CD8-positive, alpha-beta memory T cell (primary cell): ENCODE measurements at places on chromosomes 2 and 18. TPM values are rescaled to one million over a fixed set of nuclear protein-coding genes. Genes with fewer than 3 reads are reported as not detected.

BCL11A gene
- 0.15 TPM for total RNA-seq

FSHR gene
- total RNA-seq: not detected

ZNF24 gene
- total RNA-seq: 52.1 TPM

KLHL41 gene
- total RNA-seq: 0.22 TPM

FASTKD1 gene
- total RNA-seq: 55.7 TPM

DNA sequence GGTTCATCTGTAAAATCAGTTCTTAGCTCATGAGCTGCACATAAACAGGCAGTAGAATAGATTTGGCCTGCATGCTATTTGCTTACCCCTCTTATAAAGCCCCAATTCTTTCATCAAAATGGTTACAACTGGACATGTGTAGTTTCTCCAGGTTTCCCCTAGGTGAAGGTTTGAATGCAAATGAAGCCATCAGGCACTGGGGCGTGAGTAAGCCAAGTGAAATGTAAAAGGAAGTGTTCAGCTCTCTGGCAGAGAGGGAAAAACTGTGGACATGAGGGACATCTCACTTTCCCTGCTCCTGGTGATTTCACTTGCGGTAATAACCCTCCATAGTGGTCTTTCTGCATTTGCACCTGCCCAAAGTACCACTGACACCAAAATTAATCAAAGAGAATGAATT lies 1402.3 kb upstream of the LRRTM1 start:
- DNase-seq: no peak

GRCh38 chr2:160375037-160375436 lies 118.6 kb downstream of the RBMS1 start:
- no peak for DNase-seq

- no peak for DNase-seq
Observed at GRCh38 chr2:231411237-231411636, 15.7 kb downstream of the B3GNT7 start.

DNA sequence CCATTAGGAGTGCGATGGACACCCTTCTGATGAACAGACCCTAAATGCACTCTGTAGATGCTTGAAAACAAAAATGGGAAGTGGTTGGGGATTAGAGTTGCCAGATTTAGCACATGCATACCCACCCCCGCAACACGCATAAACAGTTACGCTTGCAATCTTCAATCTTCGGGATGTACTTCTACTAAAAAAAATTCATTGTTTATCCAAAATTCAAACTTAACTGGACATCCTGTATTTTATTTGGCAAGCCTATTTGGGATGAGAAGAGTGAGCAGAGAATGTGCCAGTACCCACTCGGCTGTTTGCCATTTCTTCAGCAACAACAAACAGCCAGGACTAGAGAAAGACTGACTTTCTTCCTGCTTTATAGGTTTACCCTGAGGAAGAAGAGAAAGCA lies 18.4 kb downstream of the KIAA2012 start:
- no peak for DNase-seq

DNA sequence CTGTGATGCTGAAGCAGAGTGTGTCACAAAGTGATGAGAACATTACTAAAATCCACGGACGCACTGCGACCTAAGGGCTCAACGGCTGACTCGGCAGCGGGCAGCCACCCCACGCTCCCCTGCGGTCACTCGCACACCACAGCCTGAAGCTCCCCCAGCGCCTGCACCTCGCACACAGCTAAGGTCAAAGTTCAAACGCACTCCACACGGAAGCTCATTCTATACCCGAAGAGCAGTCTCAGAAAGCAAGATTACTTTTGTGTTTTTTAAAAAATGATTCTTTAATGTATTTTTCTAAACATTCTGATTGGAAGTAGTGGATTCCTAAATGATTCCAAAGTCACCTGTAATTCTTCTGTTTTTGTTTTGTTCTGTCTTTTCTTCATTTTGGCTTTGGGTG lies 21.7 kb downstream of the ASPRV1 start:
- DNase-seq: no peak

DNA sequence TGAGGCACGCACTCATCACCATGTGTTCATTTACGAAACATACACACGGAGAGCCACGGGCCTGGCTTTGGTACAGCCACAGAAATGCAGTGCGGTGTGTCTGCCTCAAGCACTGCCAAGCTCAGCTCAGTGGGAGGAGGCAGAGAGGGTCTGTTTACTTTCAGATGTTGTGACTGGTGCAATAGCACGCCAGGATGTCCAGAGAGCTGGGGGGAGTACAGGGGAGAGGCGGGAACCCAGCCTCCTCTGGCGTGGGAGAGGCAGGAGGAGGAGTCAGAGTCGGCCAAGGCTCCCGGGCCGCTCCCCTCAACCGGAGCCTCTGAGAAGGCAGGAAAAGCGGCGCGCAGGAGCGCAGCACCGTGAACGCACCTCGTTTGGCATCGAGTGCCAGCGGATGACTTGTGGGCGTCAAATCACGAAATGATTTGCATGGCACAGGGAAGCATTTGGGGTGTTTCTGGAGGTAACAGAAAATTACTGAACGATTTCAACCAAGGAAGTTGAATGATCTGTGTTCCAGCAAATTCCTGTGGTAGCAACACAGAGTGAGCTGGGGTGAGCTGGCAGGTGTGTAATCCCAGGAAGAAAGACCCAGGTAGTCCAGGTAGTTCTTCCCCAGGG lies 143.0 kb downstream of the ZNF516 start:
- no peak for DNase-seq
